ENCODE measurements at places on chromosomes 3 and 15. TPM values are rescaled to one million over a fixed set of nuclear protein-coding genes. Genes with fewer than 3 reads are reported as not detected.

DNA sequence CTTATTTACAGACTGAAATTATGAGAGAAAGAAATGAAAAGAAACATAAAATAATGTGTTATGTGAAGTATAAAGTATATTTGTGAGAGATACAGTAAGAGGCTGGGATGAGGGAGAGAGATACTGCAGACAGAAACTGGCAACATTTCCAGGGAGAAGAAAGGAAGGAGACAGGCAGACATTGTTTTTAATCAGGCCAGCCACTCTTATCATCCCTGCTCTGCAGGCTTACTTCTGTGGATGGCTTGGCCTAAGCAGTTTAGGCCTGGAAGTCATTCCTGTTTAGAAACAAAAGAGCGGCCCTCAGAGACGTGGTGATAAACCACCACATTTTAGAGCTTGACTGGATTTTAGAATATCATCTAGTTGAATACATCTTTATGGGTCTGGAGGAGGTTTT, 12.4 kb downstream of the PCCB start:
- DNase-seq: no peak

GRCh38 chr15:38708672-38709180, 144.1 kb upstream of the RASGRP1 start:
- no peak for DNase-seq

- no peak for DNase-seq
Observed at GRCh38 chr3:45597171-45597570, 2.6 kb downstream of the LIMD1 start.

DNA sequence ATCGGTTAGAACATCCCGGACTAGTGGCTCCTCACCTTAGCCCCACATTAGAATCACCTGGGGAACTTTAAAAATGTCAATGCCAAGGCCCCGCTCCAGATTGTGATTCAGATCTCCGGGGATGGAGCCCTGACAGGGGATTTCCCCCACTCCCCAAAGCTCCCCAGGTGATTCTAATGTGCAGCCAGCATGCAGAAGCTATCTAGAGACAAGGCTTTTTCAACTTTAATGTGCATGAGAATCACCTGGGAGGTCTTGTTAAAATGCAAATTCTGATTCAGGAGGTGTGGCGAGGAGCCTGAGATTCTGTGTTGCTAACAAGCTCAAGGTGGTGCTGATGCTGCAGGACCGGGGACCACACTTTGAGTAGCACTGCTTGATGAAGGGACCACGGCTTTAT, 156.7 kb downstream of the RAB11A start:
- DNase-seq: no peak

DNA sequence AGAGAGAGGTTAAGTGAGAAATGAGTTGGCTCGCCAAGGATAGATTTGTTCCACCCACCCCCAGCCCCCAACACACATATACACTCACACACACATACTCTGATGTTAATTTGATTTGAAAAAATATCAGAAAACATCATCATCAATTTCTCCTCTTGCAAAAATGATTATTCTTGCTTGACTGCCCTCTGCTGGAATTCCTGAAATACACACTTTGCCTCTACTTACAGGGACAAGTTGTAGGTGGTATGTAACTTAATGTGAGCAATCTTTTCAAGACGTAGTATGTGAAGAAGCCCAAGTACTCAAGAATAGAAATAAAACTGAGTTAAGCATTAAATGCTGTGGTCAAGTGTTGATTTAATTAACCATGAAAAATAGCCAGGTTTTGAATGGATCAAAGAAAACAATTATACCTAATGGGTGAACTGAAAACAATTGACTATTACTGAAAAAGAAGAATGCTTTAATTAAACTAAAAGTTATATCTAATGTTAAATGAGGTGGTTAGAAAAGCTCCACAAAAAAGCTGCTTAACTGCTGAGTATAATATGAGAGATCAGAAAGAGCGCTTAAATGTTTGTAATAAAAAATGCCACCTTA, 46.6 kb upstream of the MDFIC2 start:
- no peak for DNase-seq

GRCh38 chr3:102979191-102979590, 544.4 kb downstream of the ZPLD1 start:
- no peak for DNase-seq

DNA sequence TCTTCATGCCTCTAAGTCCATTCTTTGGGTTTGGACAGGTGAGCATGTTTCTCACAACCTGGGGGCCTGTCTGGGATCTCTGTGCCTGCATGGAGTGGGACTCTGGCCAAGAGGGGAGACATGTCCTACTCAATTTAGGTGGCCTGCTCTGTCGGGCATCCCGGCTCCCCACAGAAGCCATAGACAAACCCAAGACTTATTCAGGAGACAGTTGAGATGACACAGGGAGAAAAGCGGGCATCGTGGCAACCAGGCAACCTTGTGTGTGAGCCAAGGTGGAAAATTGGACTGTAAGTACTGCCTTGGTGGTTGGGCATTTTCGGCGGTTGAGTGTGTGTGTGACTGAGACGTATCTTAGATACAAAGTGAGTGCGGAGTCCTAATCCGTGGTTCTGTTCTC, 40.5 kb downstream of the PPCDC start:
- no peak for DNase-seq

- DNase-seq: no peak
Observed at GRCh38 chr3:185844051-185844450, 19.2 kb upstream of the IGF2BP2 start.

GRCh38 chr15:41281236-41281635, 50.2 kb downstream of the CHP1 start:
- DNase-seq: no peak

DNA sequence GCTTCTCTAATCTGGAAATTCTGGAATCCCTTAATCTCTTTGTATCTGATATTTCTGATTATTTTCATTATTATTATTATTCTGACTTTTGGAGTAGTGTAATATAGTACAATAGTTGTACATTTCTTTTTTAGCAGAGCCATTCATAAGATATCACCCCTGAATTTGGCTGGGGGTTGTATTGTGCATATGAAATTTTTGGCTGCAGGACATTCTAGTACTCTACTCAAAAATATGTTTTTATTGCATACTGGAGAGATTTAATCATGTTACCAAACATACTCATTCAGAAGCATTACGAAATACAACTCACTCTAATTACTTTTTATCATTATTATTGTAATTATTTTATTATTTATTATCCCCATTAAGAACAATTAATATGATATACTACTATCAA, 589.7 kb upstream of the KCNMB2 start:
- DNase-seq: no peak

- DNase-seq: no peak
Observed at GRCh38 chr3:99953596-99953995, 135.9 kb downstream of the CMSS1 start.

DNA sequence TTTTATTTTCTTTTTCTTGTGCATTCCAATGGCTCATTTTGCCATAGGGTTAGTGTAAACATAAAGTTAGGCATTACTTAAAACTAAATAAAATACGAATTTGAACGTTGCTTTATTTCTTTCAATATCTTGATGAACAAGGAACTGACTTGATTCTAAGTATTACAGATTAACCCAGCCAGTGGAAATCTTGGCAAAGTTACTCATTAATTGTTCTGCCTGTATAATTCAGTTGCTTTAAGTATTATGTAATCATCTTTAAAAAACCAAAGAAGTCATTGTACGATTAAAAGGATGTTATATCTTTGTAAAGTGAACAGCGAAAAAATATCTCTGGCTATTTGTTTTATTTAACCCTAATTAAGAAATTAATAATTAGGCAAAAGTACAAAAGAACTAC, 737.9 kb upstream of the BCHE start:
- no peak for DNase-seq

DNA sequence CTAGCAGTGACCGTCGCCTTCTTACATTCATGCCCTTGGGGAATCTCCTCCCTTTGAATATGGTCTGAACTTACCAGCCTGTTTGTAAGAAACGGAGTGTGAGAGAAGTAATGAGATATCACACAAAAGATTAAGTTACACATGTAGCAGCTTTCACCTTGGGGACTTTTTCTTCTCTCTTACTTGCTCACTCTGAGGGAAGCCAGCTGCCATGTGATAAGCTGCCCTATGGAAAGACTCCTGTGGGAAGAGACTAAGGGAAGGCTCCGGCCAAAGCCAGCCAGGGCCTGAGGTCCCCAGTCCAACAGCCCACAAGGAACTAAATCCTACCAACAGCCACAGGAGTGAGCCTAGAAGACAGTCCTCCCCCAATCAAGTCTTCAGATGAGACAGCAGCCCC, 190.4 kb upstream of the TSC22D2 start:
- no peak for DNase-seq

DNA sequence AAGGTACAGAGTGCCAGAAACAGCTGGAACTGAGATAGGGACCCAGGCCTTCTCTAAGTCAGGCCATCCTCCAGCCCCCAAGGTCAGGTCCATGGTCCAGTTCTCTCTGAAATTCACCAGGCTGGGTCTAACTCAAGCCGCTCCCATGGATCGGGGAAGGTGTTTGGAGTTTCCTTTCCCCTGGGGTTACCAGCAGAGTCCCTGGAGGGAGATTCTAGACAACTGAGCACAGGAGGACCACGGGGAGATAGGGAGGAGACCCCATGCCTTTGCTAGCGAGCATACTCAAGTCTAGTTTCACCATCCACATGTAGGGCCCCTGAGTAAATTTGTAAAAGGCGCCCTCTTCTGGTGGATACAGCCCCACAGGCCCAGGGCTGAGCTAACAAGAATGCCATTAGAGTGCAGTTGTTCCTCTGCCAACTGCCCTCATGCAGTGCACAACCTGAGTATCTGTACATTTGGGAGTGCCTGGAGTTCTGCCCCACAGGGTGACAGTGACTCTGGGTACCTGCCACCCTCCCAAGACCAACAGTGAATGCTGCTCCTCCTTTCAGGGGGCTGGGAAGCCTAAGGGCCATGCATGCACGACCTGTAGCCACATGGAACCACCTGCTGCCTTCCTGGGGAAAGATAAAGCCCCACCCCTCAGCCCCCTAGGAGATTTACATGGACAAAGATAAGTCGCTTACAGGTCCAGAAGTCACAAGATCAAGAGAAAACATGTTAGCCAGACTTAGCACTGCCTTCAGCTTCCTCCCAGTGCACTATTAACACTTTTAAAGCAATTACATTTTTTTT, 89.0 kb downstream of the IQSEC1 start:
- DNase-seq: peak; percentile 74

- no peak for DNase-seq
Observed at GRCh38 chr15:100596792-100597191, 5.2 kb downstream of the LINS1 start.

DNA sequence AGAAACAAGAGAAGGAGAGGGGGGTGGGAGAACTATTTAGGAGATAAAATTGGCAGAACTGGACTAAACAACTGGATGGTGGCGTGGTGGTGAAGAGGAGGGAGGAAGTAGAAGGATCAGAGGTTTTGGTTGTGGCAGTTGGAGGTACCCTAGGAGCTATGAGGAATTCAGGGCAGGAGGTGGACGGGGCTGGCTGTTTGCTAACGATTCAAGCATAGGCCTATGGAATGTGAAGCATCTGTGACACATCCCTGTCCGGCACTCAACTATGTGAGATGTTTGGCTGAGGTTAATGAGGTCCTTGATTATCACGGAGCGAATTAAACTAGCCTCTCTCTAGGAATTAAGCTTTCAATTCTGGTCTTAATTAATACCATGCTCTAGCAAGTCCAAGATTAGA, 13.5 kb downstream of the TARS3 start:
- no peak for DNase-seq

- no peak for DNase-seq
Observed at GRCh38 chr3:99143493-99143892, 242.0 kb upstream of the DCBLD2 start.

GRCh38 chr3:42117175-42118008, 26.2 kb downstream of the TRAK1 start:
- peak; percentile 67 for DNase-seq

DNA sequence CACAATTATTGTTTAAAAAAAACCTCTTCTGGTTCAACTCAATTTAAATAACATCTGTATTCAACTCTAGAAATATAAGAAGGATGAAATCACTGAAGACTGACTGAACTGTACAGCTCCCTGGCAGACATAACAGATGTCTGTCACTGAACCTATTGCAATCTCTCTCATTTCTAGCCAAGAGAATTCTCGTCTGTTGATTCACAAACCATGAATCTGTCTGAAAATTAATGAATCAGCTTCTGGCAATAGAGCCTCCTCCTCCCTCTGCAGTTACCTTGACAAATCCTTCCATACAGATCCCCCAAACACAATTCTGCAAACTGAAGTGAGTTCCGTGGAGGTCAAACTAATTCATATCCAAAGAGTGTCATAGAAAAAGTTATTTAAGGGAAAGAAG, 561.4 kb downstream of the PYDC2 start:
- DNase-seq: no peak

GRCh38 chr3:117708601-117709000, 999.0 kb downstream of the TUSC7 start:
- no peak for DNase-seq

DNA sequence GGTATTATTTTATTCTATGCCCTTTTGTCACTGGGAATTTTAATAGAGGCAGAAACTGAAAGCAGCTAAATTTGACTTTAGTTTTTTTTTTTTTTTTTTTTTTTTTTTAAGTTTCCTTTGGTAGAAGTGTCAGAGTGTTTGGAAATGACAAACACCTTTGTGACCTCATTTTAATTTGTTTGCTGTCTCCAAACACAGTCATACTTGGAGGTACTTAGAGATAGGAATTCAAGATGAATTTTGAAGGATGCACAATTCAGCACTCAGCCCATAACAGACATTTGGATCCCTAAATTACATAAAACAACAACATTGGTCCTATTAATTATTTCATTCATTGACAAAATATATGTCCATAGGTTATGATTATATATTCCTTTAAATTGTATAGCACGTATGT, 43.4 kb upstream of the NAALADL2 start:
- DNase-seq: no peak

GRCh38 chr3:80553211-80553610, 785.4 kb upstream of the ROBO1 start:
- no peak for DNase-seq

GRCh38 chr3:106789276-106789675, 588.0 kb upstream of the CCDC54 start:
- DNase-seq: no peak

GRCh38 chr3:11562277-11562881, 81.3 kb downstream of the VGLL4 start:
- no peak for DNase-seq

The CFAP100 gene
- not detected for total RNA-seq

The GATM gene
- total RNA-seq: 160 TPM

The BLOC1S6 gene
- 41.7 TPM for total RNA-seq

The GHSR gene
- total RNA-seq: not detected

The ASB14 gene
- not detected for total RNA-seq

The GRIP2 gene
- total RNA-seq: 5.2 TPM

The CELSR3 gene
- 1.7 TPM for total RNA-seq

The RAB11A gene
- total RNA-seq: 563 TPM

The GRK7 gene
- 0.11 TPM for total RNA-seq

The MYZAP gene
- 8.6 TPM for total RNA-seq

The ZCWPW2 gene
- total RNA-seq: not detected

The TMC3 gene
- not detected for total RNA-seq
